ENCODE measurements at places on chromosomes 1 and 21.

DNA sequence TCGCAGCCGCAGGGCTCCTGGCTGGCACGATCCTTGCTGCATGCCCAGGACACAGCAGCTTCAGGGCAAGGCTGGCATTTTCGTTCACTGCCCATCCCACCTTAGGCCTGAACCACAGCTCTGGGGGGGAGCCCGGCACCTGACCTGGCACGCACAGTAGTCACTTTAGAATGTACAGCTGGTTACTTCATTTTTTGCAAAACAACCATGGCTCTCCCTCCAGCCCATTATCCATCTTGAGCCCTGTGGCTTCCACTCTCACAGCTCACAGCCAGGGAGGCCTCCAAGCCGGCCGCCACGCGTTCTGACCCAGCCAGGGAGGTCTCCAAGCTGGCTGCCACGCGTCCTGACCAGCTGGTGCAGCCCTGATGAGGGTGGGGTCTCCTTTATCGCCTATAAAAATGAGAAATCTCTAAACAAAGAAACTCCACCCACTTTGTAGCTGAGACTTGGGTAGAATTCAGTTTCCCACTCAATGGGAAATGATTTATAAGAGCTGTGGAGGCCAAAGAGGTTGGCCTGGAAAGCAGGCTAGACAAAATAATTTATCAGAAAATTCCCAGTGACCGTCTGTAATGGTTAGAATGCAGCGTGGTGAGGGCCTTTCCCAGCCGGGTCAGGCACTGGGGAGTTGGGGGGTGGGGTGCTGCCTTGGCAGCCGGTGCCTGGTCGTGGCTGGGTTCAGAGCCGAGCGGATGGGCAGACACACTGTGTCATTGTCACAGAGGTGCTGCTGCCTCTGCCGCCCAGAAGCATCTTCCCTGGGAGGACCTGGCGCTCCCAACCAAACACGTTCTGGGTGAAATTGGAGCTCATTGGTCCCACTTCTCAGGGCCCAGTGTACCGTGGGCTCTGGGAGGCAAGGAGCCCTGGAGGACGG lies 54.6 kb upstream of the ACTRT2 start:
- no peak for DNase-seq
- H3K4me3 ChIP-seq = no peak overlapping the region
- H3K36me3 ChIP-seq = no peaks in the 10 kb centered on the region
- no peaks in the 10 kb centered on the region for H3K27me3 ChIP-seq

GRCh38 chr1:207248544-207249198 lies 72.8 kb upstream of the CD55 start:
- H3K4me1 ChIP-seq = no peaks in the 10 kb centered on the region
- H3K36me3 ChIP-seq = no peaks in the 10 kb centered on the region
- no peak overlapping the region for H3K27ac ChIP-seq
- no peak overlapping the region for H3K4me3 ChIP-seq
- no peak for DNase-seq

DNA sequence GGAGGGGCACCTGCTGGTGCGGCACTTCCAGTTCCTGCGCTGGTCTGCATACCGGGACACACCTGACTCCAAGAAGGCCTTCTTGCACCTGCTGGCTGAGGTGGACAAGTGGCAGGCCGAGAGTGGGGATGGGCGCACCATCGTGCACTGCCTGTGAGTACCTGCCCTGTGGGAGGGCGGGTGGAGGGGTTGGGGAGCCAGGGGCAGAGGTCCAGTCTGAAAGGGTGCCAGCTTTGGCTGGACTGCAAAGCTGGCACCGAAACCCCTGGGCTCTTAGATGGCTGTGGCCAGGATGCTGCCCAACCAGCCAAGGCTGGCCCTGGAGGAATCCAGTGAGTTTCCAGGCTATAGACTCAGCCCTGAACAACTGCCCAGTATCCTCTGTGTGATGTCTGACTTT lies 87.3 kb downstream of the PTPRU start:
- H3K4me3 ChIP-seq = no peak overlapping the region
- H3K27ac ChIP-seq = no peak overlapping the region
- DNase-seq = no peak
- no peaks in the 10 kb centered on the region for H3K4me1 ChIP-seq

- no peak for DNase-seq
Observed at GRCh38 chr1:197841158-197841557, 61.3 kb upstream of the C1orf53 start.

GRCh38 chr1:70633004-70633403 lies 221.9 kb downstream of the CTH start:
- no peaks in the 10 kb centered on the region for H3K27me3 ChIP-seq
- H3K4me1 ChIP-seq = no peaks in the 10 kb centered on the region
- no peak overlapping the region for H3K27ac ChIP-seq
- H3K36me3 ChIP-seq = no peaks in the 10 kb centered on the region

- no peaks in the 10 kb centered on the region for H3K36me3 ChIP-seq
- no peak overlapping the region for H3K4me3 ChIP-seq
- no peak for DNase-seq
Observed at GRCh38 chr1:237542525-237543418, 347.9 kb downstream of the ZP4 start.

Data from vagina (tissue), 2 donors.